ENCODE measurements at places on chromosomes 4 and X.

- no peak for DNase-seq
Observed at GRCh38 chr4:163875327-163875726, 380.8 kb downstream of the TMA16 start.

DNA sequence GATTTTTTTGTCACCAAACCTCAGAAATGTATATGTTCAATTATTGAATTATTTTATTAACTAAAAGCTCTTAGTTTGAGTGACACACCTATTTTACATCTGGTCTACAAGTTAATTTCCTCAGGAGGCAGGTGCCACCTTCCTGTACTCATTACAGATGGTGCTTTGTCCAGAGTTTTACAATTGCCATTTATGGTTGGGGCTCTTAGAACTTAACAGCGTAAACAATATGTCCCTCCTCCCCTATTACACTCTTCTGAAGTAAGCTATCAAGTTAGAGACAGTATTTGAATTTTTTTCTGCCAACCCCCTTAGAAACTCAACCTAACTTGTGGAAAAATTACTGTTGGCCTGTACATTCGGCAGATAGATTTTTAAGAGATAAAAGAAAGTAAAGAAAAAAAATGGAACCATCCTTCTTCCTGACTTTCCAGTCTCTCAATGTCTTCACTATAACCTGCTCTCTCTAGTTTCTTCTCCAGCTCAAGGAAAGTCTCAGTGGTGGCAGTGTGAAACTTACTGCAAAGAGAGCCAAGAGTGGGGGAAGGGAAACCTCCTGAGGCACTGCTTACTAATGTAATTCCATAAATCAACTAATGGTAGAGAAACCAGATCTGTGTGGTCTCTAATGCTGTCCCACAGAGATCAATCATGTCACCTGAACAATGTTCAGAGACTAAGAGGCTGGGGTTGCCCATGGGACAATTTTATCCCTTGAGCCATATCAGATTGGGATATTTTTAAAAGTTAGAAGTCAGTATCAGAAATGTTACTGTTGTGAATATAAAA is 7.8 kb downstream of the CXXC4 start:
- DNase-seq, result no peak

- no peak for DNase-seq
Observed at GRCh38 chrX:63050225-63050624, 300.9 kb downstream of the SPIN4 start.

- DNase-seq, result no peak
Observed at GRCh38 chr4:153427363-153428071, 38.6 kb upstream of the TMEM131L start.

GRCh38 chrX:67604979-67605703 is 61.3 kb downstream of the AR start:
- no peak for DNase-seq

GRCh38 chr4:101970547-101971155 is 180.1 kb downstream of the BANK1 start:
- DNase-seq, result no peak

DNA sequence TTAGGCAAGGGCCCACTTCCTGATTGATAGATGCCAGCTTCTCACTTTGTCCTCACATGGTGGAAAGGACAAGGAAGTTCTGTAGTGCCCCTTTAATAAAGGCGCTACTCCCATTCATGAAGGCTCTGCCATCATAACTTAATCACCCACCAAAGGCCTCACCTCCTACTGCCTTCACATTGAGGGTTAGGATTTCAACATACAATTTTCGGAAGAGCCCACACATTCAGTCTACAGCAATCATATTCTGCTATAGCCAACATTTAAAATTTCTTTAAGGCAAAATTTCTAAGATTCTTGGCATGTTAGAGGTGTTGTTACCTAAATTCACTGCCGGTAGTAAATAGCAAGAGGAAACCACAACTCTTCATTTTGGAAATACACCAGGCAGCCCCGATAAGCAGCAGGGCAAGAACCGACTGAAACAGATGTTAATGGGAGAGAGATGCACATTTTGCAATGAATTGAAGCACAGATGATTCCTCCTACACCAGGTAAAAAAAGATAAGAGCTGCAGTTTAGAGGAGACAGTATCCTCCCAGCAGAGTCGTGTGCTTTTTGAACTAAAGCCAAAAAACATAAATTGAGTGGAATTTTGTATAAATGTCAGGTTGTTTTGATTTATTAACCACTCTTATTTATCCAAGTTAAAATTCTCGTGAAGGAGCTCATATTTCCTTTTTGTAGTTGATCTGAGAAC is 594.9 kb downstream of the KCTD8 start:
- DNase-seq, result no peak

- no peak for DNase-seq
Observed at GRCh38 chr4:107213410-107213809, 177.3 kb upstream of the DKK2 start.

- no peak for DNase-seq
Observed at GRCh38 chr4:116223040-116223732, 862.2 kb downstream of the TRAM1L1 start.

DNA sequence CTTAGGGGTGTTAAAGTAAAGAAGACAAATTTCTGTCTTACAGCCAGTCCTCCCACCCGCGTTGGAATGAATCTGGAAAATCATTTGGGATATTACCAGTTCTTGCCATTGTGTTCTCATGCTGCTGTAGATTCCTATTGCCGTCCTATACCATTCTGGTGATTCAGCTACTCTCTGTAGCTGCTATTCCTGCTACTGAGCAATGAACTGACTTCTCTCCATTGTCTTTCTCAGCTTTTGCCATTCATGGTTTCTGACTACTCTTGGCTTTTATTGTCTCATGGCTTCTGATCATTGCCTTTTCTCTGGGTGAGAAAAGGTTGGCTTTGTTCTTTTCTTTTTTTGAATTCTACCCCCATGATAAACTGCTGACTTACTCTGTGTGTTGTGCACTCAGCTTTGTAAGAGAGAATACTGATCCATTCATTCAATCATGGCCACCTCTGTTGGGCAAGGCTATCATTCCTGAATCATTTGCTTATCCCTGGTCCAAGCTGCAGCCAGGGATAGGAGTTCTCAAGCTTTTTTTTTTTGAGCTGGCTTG is 27.7 kb upstream of the METAP1 start:
- DNase-seq, result no peak

- no peak for DNase-seq
Observed at GRCh38 chrX:13059637-13060499, 15.4 kb upstream of the FAM9C start.

DNA sequence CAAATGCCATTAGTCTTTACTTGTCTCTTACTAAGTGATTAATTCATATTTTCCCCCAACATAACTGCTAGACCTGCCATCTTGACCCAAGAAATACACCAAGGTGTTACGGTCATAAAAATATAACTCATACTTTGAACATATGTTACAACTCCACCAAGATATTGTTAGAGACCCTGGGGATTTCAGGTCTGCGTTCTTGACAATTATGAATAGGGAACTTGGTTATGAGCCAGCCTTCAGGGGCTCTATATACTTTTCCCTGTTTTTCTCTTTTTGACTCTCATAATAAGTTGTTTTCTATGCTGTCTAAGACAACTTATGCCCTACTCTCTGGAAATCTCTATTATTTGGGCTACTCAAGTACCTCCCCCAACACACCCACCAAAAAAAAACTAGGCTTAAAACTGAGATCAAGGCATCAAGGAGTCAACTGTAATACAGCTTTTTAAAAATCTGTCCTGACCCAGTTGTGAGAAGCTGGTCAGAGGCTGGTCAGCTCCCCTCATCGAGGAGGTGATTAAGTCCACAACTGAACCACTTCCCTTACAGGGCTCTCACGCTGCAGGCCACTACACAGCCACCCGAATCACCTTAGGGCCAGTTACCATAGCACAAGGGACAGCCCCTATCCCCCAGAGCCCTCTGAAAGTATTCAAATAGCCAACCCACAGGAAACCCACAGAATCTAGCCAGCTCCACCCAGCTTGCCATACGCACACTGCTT is 10.5 kb upstream of the TLR3 start:
- DNase-seq, result no peak

GRCh38 chr4:72857787-72858186 is 211.7 kb downstream of the COX18 start:
- DNase-seq, result no peak

DNA sequence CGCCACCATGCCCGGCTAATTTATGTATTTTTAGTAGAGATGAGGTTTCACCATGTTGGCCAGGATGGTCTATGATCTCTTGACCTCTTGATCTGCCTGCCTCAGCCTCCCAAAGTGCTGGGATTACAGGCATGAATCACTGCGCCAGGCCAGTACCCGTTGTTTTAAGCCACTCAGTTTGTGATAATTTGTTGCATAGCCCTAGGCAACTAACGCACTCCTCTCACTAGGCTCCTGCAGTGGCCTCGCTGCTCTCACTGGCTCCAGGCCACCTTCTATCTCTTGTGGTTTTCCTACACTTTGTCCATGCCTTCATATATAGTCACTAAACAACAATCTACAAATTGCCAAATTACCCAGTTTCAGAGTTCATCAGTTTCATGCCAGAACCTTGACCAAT is 58.1 kb downstream of the DCHS2 start:
- DNase-seq, result no peak

GRCh38 chr4:99847362-99847976 is 30.8 kb downstream of the DAPP1 start:
- DNase-seq, result no peak

GRCh38 chr4:105274504-105274903 is 127.8 kb downstream of the TET2 start:
- no peak for DNase-seq

- no peak for DNase-seq
Observed at GRCh38 chr4:41323179-41323578, 66.5 kb downstream of the UCHL1 start.

DNA sequence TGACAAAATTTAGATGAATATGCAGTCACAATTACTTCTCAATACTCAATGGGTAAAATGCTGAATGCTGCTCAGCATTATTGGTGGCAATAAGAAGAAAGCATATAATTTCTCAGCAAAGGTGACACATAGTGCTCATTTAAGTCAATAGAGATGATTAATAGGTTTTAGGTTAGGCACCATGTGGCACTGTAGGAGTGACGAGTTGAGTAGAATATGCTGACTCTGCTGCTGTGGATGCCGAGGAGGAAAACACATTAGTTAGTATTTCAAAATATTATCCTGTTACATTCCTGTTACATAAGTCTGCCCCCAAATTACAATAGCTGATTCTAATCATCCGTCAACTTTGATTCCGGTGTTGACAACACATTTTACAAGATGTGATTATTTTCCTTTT is 13.7 kb upstream of the CXCL5 start:
- DNase-seq, result no peak

DNA sequence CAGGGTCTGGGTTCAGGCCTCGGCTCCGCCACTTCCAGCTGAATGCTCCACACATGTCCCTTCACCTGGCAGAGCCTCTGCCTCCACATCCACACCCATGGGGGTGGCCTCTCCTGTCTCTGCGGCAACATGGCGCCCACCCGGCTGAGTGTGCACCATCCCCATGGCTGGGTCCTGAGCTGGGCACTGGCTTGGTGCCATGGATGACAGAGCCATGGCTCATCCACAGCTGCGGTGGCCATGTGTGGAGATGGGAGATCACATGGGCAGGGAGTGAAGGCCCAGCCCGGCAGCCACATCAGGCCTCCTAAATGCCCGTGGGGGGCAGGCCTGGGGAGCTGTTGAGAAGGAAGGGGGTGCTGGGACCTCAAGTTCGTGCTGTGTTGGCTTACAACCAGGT is 213.7 kb downstream of the AFAP1 start:
- DNase-seq, result no peak

DNA sequence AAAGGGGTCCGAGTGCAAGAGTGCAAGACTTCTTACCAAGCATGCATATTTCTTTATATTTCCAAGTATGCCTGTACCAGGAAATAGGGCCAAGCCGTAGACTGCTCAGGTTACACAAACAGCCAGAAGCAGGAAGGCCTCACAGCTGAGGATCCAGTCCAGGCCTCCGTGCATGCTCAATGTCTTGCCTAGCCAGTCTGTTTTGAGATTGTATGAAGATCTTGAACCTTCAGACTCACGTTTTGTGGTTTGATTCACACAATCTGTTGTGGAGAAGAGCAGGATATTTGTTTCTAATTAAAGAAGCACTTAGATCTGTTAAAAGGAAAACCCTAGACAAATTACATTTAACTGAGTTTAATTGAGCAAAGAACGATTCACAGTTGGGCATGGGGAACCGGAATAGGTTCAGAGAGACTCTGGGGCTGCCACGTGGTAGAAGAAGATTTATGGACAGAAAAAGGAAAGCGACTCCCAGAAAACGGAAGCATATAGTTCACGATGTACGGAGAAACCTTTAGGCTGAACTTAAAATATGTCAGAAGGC is 1.2 kb downstream of the MGST2 start:
- peak; percentile 64 for DNase-seq

- DNase-seq, result no peak
Observed at GRCh38 chr4:152185786-152186550, 349.9 kb downstream of the FBXW7 start.

DNA sequence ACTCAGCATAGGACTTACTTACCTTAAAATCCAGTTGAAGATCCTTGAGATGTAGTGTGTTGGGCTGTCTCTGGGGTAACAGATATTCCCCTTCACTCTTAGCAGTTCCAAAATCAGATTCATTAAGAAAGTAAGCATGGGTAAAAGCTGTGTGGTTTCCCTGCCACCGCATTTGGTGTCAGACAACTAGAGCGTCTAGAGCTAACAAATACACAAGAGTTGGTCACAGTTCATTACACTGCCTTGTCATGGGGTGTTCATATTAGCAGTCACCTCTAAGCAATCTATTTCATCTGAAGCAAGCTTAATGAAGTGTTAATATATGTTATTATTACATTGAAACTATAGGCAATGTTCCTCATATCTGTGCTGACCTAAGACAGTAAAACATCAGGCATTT is 342.8 kb downstream of the PPARGC1A start:
- no peak for DNase-seq

DNA sequence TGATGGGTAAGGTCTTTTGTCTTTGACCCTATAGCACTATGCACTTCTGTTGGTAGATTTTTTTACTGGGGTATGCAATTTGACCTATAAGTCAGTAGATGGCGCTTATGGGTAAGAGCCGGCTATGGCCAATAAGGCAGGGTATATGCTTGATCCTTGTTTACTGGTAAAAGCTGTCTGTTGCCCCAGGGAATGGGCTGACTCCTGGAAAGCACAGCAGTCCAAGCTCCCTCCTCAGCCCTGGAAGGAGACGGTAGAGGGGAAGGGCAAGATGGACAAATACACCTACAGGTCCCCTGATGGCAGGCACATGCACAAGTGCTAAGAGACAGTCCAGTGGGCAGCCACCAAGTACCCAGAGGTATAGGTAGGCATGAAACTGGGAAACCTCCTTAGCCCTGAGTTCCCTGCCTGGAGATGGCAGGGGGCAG is 63.7 kb downstream of the ADAMTS3 start:
- DNase-seq, result peak; percentile 6

DNA sequence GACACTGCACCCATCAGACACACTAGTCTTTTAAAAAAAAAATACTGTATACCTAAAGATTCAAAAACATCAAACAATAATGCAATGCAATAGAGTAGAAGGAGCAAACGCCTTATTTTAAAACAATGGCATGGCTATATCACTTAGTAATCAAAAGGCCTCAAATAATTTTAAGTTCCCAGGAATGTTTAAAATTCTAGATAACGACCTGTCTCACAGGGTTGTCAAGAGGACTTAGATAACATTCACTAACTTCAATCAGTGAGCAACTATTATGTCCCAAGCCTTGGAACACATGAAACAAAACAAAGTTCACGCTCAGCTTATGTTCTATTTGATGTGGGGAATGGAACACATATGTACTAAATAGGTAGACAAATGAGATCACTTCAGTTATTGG is 106.5 kb downstream of the FRYL start:
- no peak for DNase-seq
